ENCODE measurements at places on chromosomes 13 and 19.

DNA sequence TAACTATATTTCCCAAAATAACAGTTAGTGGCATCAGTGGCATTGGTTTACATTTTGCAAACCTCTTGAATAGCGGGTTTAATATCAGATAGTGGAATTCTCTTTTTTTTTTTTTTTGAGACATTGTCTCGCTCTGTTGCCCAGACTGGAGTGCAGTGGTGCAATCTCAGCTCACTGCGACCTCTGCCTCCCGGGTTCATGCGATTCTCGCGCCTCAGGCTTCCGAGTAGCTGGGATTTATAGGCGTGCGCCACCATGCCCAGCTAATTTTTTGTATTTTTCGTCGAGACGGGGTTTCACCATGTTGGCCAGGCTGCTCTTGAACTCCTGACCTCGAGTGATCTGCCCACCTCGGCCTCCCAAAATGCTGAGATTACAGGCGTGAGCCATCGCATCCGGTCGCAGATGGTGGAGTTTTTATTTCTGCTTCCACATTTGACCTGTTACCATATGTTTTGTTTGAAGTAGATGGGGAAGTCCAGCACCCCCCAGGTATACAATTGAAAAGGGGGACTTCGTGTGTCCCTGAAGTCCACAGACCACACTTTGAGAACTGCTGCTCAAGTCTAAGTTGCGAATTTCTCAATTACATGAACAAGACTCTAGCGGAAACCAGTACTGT lies 40.5 kb upstream of the XPO4 start:
- DNase-seq, result no peak

DNA sequence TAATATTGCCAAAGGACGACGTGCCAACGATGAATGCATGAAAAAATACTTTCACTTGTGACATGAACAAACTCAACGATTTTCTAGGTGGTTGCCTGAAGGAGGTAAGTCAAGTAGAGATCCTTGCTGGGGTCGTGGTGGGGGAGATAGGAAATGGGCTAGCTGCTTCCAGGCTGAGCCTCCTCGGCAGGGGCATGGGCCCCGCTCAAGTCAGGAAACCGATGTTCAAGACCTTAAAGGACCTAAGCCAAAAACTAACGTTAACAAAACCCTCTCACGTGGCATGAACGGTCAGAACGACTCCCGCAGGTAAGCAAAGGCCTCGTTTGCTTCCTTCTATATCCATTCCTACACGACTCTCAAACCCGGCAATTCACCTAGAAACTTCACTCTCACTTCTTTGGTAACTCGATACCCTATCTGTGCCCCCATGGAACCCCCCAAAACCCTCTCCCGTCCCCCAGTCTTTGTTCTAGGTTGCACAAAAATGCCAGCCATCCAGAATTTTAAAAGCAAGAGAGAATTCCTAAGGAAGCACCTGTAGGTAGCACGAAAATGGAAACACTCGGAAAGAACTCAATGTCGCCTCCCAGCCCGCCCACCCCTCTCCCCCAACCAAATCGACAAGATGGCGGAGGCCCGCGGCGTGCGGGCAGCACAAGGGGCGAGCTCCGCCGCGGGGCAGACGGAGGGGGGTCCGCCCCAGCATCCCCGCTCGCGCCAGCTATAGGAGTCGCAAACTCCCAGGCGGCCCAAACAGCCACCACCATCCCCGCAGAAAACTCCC lies 13.6 kb downstream of the ACP4 start:
- DNase-seq, result peak; percentile 9

GRCh38 chr19:49665351-49666119 lies at the start of the genes BCL2L12 and IRF3:
TSS of gene BCL2L12 (plus strand) at chr19:49665933. CDS start at chr19:49666693, 760 bp downstream.
TSS of gene IRF3 (minus strand) at chr19:49665857. CDS start at chr19:49664838, 1,019 bp downstream.
- DNase-seq, result peak; percentile 97

- DNase-seq, result peak; percentile 59
These were observed 187.3 kb downstream of the USP12 start for GRCh38 chr13:26984337-26984736.

DNA sequence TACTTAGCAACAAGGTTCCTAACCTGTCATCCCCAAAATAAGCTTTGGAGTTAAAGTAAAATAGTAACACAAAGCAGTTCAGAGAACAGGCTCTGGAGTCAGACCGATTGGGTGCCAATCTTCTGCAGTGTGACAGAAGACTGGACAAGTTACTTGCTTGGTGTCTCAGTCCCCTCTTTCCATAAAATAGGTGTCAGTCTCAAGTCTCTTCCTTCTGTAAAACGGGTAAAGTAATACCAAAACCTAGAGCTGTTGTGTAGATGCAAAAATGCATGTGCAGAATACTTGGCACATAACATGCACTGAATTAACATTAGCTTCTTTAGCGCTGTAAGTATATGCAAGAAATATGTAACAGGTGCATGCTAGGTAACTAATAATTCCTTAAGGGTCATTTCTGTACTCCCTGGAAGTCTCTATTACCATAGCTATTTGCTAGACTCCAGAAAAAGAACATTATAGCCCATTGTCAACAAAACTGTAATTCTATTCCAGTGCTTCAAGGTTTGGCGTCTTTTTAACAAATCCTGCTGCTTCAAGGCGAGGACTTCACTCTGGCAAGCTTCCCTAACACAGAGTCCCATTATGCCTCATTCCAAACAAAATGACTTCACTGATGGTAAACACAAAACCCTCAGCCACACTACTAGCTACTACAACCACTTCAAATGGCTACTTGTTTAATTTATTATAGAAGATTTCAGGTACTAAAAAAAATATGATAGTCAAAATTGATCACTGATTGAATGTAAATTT lies 32.8 kb downstream of the ELF1 start:
- peak; percentile 59 for DNase-seq

DNA sequence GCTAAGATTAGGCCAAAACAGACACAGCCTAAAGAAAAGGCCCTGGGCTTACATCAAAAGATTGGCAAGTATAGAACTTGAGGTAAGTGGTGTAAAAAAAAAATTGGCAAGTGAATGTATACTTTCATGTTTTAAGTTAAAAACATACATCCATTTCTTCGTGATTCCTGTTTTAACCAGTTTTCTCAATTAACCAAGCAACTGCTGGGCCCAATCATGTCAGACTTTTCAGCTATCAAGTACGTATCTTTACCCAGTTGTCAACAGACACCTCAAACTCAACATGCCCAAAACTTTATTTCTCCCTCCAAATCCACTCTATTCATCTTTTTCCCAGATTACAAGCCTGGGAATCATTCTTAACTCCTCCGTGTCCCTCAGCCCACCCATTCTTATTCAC lies 1.0 kb downstream of the PCID2 start:
- no peak for DNase-seq

GRCh38 chr19:31332096-31332495 lies 17.1 kb downstream of the TSHZ3 start:
- no peak for DNase-seq

- DNase-seq, result peak; percentile 59
These were observed 15.1 kb upstream of the CEACAM4 start for GRCh38 chr19:41641879-41642485.

GRCh38 chr13:23449398-23450162 lies 16.1 kb upstream of the SACS start:
- no peak for DNase-seq

GRCh38 chr19:45901432-45901911 lies 941 bp downstream of the MYPOP start:
- DNase-seq, result peak; percentile 51

GRCh38 chr13:106284358-106284757 lies 251.1 kb downstream of the EFNB2 start:
- DNase-seq, result no peak

GRCh38 chr19:1456121-1456900 lies 6.4 kb downstream of the APC2 start:
- no peak for DNase-seq

Measured in fibroblast of the aortic adventitia (primary cell).